ENCODE measurements at places on chromosomes 5 and 9.

GRCh38 chr5:146706321-146706972, 172.1 kb downstream of the PPP2R2B start:
- DNase-seq: no peak

GRCh38 chr5:75523275-75523674, 11.6 kb downstream of the POLK start:
- no peak for DNase-seq

- no peak for DNase-seq
Measured at GRCh38 chr9:126389992-126390391, 63.4 kb downstream of the MVB12B start.

DNA sequence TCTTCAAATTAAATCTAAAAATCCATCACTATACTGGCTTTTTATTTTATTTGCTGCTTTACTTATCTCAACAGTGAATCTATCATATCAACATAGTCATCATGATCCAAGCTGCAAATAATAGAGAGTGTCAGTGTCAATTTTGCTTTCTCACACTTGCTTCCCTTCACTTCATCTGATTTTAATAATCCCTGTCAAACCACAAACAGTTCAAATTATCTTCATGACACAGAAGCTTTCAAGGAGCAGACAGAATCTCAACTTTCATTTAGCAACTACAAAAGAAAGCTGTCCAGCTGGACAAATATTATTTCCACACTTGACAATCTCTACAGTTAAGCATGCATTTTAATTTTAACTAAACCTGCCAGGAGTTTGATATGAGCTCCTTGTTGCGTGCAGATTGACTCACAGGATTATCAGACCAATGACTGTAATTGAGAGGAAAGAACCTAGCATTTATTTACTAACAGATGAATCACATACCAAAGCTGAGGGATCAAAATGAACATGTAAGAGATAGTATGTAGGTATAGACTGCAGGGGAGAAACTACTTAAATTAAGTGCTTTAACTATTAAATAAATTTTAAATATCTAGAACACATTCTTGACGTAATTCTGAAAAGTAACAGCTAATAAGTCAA, 56.0 kb downstream of the KIAA0825 start:
- DNase-seq: no peak

DNA sequence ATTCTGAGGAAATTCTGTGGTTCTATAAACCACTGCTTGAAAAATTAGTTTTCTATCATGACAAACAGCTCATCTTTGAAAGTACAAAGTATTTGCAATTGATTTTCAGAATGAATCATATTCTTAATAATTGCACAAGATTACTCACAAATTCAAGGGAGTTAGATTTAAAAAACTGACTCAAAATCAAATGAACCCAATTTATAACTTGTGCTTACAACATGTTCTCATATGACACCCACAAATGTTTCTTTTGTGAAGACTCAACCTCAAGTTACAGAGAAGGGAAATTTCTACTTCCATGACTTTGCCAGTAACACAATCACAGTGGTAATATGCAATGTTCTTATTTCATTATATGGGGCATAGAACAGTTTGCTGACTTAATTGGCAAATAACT, 272.0 kb upstream of the ACTBL2 start:
- no peak for DNase-seq

DNA sequence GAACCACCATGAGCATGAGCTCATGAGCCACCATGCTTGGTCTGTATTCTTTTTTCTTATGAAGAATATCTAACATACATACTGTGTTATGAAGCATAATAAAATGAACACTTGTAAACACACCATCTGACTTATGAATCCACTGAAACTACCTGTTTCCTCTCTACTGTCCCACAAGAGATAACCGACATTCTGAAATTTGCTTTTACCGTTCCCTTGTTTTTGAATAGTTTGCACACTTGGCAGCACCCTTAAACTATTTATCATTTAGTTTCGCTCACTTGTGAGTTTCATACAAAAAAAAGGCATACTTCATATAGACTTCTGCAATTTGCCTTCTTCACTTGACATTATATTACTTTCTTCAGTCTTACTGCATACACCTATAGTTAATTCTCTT, 8.9 kb downstream of the LARS1 start:
- no peak for DNase-seq

- no peak for DNase-seq
Measured at GRCh38 chr5:103915081-103915480, 352.5 kb upstream of the NUDT12 start.

- DNase-seq: no peak
Measured at GRCh38 chr5:135602882-135603721, 24.3 kb upstream of the CXCL14 start.

GRCh38 chr9:26142201-26142600, 464.0 kb upstream of the TUSC1 start:
- DNase-seq: no peak

- no peak for DNase-seq
Measured at GRCh38 chr5:54616031-54616430, 98.5 kb downstream of the SNX18 start.

DNA sequence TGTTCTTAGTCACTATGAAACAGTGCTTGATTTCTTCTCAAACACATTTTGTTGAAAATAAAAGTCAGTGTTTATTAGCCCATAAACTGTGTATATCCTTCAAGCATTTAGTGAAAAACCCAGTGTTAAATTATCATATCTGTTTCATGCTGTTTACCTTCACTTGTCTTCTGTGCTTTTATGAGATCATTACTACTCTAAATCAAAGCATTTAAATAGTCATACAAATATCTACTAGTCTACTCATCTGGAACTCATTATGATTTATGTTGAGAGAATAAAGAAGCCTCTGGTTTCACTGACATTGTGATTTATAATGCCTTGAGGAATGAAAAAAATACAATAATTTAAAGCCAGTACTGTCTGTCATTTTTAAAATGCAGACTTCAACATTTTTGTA, 366.5 kb downstream of the SLCO4C1 start:
- no peak for DNase-seq

DNA sequence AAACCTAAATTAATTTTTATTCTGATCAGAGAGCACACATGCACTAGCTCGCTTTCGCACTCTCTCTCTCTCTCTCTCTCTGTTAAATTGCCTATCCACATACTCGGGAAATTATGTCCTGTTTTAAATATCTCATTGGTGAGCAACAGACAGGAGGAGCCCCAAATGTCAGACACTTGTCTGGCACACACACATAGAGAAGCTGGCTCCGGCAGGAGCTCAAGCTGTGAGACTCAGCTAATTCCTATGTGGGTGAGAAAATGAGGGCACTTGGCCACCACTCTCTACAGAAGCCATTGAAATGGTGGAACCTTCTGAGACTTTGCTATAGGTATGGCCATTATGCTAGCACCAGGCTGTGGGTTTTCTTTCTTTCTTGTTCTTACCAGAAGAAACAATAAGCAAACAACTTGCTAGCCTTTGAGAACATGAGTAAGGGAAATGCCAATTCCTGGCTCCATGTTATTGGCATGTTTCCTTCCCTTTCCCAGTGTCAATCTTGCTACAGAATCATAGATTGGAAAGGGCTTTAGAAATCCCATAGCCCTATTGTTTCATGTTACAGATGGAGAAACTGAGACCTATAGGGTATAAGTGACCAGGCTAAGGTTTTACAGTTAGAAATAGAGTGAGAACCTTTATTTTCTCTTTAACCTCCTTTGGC, 9.0 kb downstream of the RFX3 start:
- no peak for DNase-seq

- DNase-seq: no peak
Measured at GRCh38 chr5:62256161-62257019, 49.6 kb upstream of the KIF2A start.
